Mesendoderm (in vitro differentiated cells): ENCODE measurements at places on chromosomes 1 and 21.

DNA sequence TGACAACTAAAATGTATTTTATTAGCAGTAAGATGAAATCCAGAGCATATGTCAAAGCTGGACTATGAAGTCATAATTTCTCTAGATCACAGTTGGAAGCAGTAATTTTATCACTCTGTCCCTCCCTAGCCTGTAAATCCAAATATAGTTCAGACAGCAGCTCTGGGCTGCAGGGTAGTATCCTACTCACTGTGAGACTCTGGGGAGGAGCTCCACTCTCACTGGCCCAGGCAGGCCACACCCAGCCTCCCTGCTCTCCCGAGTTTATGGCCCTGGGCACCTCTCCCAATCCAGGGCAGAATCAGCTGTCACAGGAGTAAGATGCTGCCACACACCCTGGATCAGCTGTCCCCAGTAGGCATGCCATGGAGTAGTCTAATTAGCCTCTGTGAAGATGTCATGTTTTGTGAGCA is 131.1 kb downstream of the HLCS start:
- DNase-seq: no peak

DNA sequence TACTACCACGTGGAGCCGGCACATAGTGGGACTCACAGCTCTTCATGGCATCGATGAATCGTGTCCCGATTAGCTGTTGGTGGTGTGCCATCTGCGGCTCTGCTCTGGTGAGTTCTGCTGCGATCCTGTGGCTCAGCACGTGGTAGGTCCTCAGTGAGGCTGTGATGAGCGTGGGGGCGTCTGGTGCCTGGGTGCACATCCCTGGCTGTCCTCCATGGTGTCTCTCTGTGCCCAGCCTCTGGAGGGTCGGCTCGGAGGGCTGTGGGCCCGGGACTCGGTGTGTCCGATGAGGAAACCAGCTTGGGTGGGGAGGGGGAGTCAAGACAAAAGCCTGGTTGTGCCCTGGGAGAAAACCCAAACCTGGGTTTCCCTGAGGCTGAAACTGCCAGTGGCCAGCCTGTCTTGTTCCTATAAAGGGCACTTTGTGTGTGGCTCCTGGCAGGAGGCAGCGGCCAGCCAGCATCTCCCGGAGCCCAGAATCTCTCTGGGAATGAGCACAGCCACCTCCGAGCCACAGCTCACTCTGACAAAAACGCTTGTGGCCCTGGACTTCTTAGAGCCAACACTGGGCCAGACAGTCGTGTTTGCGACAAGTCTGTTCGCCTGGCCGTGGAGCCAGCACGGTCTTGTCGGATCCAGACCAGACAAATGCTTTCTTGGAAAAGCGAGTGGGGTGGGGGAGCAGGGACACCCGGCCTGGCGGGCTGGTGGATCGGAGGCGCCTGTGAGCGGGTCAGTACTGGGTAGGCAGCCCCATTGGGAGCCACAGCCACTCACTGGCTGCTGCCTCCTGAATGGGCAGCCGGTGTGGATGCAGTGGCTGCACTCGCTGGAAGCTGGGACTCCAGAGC is 31.8 kb downstream of the SPSB1 start:
- DNase-seq: no peak

DNA sequence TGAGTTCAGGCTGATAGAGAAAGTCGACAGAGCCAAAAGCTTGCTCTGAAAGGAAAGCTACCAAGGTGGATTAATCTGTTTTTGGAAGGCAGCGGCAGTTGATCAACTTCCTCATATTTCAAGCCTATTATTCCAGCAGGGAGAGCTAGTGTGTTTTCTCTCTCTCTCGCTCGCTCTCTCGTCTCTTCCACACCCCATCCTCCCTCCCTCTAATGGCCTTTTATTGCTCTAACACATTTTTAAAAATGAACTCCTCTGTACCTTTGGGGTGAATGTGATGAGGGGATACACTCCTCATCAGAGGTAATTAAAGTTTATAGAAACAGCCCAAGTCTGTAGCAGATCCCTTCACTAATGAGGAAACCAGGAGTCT is 126.4 kb downstream of the CLIC6 start:
- no peak for DNase-seq

GRCh38 chr1:35932158-35932636 is 1.3 kb downstream of the AGO3 start:
- no peak for DNase-seq
